ENCODE measurements at places on chromosomes 11 and 22.

DNA sequence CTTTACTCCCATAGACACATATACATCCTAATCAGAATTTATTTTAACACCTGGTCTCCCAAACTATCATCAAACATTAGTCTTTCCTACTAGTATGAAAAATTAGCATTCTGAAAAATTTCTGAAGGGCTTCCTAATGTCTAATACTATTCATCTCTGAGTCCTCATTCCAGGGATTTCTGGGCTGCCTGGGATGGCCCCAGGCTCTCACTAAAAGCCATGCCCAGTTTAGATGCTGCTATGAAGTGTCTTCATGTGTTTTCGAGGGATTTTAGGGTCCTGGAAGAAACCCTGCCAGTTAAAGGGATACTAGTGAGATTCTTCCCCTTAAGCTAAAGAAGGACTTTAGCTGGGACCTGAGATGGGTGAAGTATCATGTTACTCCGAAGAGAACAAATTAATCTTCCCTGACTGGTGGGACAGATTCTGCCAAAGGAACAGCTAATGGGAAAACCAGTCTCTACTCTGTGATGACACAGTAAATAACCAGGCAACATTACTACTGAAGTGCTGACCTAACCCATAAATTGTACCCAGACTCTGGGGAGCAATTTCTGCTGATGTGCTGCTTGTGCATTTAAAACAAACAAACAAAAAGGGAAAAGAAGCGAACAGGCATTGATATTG lies 342.6 kb downstream of the SOX6 start:
- no peak for DNase-seq

GRCh38 chr22:32913557-32913956 lies 112.1 kb downstream of the TIMP3 start:
- no peak for DNase-seq

DNA sequence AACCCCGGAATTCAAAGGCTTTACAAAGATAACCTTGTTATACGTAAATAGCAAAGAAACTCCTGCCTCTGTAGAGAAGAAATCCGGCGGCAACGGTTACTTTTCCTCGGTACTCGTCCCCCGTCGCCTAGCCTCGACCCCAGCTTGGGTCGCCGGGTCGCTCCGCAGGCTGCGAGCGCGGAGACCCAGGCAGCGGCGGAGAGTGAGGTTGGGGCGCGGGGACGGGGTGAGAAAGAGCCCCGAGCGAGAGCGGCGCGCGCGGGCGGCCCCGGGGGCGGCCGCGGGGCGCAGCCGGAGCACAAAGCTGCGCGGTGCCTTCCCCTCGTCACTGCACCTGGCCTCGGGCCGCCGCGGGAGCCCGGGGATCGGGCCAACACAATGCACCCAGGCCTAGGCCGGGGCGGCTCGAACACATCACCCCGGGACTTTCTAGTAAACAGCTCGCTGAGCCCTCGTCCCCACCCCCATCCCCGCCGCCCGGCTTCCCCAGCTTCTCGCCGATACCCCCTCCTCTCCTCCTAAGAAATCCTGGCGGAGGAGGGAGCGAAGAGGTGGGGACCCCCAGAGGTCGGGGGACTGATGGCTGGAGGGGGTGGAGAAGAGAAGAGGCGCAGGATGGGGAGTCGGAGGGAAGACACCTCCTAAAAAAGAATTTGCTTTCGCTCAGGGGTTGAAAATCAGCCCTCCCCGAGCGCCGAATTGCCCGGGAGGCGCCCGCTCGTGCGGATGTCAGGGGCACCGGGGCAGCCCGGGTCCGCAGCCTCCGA lies 845 bp downstream of the MPPED2 start:
- no peak for DNase-seq

DNA sequence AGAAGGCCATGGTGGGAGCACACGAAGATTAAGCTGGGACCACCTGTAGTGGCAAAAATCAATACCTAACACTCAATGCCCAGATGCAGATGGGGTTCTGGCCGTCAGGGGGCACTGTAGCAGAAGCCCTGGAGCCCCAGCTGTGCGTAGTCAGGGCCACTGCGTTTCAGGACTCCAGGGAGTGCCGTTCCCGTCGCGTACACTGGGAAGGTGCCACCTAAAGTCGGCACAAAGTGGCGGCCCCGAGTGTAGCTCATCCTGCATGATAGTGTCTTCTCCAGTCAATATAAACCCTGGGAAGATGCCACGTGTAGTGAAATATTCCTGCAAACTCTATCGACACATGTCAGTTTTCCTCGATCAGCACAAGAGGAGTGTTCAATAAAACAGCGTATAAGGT lies 123.8 kb upstream of the NTM start:
- DNase-seq = no peak

DNA sequence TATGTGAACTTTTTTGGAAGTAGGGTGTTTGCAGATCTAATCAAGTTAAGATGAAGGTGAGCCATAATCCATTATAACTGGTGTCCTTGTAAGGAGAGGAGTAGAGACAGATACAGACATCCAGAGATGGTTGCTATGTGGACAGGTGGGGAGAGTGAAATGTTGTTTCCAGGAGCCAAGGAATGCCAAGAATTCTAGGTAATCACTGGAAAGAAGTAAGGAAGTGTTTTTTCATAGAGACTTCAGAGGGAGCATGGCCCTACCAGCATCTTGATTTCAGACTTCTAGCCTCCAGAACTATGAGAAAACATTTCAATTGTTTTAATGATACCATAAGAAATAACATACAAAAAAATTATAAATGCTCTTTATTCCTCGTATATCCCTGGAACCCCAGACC lies 320.5 kb upstream of the ANO3 start:
- DNase-seq = no peak

GRCh38 chr22:33898121-33898520 lies 22.2 kb downstream of the LARGE1 start:
- DNase-seq = no peak

- no peak for DNase-seq
Observed at GRCh38 chr11:67027483-67027930, 4.6 kb downstream of the SYT12 start.

DNA sequence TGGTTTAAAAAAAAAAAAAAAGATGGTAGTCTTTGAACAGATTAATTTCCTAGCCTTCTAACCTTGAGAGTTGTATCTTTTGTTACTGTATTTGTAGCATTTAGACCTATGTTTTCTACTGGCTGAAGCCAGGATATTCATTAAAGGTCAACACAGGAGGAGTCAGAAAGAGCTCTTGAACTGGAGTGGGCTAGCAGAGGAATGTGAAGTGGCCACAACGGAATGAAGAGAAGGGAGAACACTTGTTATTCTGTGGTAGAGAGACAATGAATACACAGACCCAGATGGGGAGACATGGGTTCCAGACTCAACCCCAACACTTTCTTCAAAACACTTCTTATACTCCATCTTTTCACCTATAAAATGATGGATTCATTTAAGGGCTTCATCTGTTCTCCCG lies 88.1 kb downstream of the RELT start:
- no peak for DNase-seq

GRCh38 chr11:65922565-65922964 lies 3.3 kb downstream of the DRAP1 start:
- no peak for DNase-seq

- no peak for DNase-seq
Observed at GRCh38 chr11:124716591-124716990, 23.2 kb upstream of the NRGN start.

DNA sequence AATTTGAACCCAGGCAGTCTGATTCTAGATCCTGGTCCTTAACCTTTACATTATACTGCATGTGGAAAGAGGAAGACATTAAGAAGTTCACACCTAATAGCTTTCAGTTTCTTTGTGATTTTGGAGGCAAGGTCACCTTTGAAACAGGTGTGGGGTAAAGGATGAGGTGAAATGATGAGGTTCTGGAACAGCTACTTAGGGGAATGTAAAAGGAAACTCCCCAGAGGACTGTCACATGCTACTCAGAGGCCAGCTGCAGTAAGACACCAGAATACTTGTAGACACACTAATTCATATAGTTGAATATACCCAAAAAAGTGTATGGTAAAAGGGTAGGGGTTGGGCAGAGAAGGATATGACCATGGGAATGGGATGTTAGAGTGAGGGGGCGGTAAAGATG lies 5.4 kb downstream of the APIP start:
- DNase-seq = no peak

Data from brain pericyte (primary cell).